ENCODE measurements at places on chromosomes 7 and 10.
A peak's percentile ranks its signal among the peaks of the same experiment; 100 is the strongest.

DNA sequence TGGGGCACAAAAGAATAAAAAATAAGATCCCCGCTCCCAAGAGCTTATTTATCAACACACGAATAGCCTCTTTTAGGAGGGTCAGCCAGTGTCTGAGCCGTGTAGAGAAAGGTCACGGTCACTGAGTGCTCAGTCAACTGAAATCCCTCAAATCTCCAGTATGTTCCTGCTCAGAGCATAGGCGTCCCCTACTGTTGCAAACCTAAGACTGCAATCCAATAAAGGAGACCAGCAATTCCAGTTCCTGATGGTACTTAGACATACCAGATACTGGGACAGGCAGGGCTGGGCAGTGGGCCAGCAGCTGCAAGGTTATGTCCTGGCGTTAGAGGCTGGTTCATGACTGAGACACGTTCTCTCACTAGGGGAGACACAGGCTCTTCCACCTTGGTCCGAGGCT lies 93.6 kb downstream of the CACNB2 start:
- DNase-seq: no peak

- no peak for DNase-seq
Measured at GRCh38 chr10:93758891-93759410, 1.2 kb downstream of the LGI1 start.

- no peak for DNase-seq
Measured at GRCh38 chr10:76119036-76119435, 687.6 kb downstream of the LRMDA start.

- no peak for DNase-seq
Measured at GRCh38 chr7:3042861-3043489, 692 bp downstream of the CARD11 start.

GRCh38 chr10:131998050-131998844 lies 16.5 kb upstream of the BNIP3 start:
- no peak for DNase-seq

DNA sequence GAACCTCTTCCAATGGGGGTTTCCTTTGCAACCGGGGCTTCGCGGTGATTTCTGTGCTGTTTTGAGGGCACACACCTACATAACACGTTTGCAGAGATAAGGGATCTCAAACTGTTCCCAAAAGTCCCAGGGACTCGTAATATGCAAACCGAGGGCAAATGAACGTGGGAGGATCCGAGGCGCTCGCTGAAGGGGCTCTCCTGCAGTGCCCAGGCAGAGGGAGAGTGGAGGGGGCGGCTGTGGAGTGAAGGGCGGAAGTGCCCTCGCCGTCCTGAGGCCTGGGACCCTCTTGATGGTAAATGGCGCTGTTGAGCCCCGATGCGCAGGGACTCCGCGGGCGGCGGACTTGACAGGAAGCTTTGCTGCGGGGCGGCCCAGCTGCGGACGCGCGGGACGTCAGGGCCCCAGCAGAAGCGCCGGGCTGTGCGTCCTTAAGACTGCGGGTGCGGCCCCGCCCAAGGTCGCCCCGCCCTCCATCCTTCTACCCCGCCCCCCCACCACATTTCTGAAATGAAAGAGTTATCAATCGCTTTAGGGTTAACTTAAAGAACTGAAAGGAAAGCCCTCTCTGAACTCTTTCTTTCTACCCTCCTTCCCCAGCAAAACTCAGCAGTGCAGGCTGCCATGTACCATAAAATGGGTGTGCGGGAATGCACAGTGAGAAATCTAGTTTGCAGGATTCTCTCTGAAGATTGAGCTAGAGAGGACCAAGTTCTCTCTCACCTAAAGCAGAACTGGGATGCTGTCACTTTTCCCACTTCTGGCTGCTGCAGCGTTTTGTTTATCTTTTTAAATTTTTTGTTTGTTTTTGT lies 151.8 kb upstream of the YAE1 start:
- peak; percentile 65 for DNase-seq

- no peak for DNase-seq
Measured at GRCh38 chr7:1386623-1387220, 72.5 kb downstream of the MICALL2 start.

DNA sequence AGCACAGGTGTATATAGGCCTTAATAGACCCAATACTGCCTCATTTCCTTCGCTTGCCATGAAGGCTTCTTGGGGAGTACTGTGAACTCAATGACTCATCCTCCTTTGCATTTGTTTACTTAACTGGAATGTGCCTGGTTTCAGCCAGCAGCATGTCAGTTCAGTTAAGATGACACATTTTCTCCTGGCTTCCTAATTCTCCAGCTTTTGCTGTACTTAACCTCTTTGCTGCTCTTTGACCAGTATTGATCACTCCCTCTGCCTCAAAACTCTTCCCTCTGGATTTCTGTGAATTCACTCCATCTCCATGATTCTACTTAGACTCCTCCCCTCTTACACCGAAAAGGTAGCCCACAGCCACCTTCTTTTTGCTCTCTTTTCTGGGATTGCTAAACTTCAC lies 135.7 kb downstream of the MAGI2 start:
- DNase-seq: no peak

DNA sequence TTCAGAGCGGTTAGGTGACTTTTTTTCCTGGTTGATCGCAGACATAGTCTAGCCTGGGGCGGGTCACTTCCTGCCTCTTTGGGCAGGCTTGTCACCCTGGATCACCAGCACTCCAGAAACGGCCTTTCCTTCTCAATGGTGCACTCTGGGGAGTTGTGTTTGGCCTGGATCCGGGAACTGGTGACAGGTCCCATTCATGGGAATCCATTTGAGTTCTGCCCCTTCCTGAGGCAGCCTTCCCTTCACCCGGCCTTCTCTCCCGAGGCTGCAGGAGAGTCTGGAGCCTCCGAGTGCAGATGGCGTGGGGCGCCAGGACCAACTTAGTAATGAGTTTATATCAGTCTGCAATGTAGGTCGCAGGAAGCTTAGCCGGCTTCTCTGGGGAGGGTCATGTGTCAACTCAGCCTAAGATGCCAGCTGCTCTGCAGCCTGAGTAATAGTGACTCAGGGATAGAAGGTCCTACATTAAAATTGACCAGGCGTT lies 54.2 kb downstream of the TACR2 start:
- DNase-seq: no peak

GRCh38 chr7:131493581-131493980 lies 62.8 kb downstream of the PODXL start:
- DNase-seq: no peak

GRCh38 chr10:42177077-42177792 lies 461.1 kb downstream of the ZNF33B start:
- DNase-seq: no peak

DNA sequence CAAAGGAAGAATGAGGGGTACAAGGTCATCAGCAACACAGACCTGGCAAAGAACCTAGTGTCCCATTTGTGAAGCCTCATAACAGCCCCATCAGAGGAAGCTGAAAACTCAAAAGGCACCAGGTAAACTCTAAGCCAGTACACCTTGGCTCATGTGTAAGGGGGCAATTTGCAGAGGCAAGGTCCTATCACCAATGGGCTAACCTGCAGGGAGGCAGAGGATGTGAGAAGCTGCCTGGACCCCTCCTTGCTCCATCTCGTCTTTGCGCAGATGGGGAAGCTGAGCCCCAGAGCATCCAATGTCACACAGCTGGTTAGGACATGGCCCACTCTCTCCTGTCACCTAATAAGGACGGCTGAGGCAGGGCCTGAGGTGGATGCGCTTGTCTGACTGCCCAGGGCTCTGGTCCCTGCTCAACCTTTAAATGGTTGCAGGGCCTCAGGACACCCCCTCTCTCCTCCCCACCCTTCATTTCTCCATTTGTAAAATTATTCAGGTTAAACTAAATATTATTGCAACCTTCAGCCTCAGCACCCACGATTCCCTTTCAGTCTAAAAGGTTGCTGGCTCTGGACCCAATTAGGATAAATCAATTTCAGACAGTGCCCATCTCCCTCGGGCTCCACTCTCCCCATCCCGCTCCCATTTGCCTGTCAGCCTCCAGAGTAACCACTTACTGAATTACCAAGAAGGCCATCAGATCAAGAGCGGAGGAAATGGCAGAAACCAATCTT lies 135.3 kb downstream of the OAT start:
- no peak for DNase-seq

DNA sequence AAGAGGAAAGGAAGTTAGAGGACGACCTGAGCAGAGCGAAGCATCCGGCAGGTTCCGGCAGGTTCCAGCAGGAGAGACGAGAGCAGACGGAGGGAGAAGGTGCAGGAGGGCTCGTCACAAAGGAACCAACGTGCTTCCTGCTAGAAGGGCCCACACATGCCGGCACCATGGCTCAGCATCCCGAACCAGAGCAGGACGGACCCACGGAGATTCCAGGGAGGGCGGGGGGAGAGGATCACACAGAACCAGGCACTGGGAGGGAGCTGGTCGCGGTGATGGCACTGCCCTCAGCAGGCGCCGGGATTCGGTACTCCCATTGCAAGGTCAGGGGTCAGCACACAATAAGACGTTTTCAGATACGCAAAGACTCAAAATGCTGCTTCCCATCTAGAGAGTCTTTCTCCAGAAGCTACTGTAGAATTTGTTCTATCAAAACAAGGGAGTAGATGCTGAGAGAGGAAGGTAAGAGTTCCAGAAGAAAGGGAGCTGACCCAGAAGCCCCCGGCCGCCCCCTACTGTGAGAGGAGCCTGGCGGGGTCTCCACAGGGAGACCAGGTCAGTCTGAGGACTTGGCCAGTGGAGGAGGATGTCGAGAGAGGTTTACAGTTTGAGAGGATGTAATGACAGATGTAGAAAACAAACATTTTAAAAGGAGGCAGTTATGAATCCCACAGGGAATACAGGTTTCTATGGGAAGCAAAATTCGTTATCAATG lies 23.6 kb upstream of the PWWP2B start:
- no peak for DNase-seq

- DNase-seq: no peak
Measured at GRCh38 chr10:100945754-100946153, 23.6 kb upstream of the SEMA4G start.

- DNase-seq: no peak
Measured at GRCh38 chr10:86316274-86316835, 50.2 kb downstream of the GRID1 start.

- DNase-seq: no peak
Measured at GRCh38 chr7:52863652-52864051, 171.8 kb upstream of the POM121L12 start.

- peak; percentile 89 for DNase-seq
Measured at GRCh38 chr7:106064771-106065574, 47.1 kb downstream of the SYPL1 start.

GRCh38 chr10:100869399-100869798 lies 43.4 kb upstream of the SLF2 start:
- no peak for DNase-seq

DNA sequence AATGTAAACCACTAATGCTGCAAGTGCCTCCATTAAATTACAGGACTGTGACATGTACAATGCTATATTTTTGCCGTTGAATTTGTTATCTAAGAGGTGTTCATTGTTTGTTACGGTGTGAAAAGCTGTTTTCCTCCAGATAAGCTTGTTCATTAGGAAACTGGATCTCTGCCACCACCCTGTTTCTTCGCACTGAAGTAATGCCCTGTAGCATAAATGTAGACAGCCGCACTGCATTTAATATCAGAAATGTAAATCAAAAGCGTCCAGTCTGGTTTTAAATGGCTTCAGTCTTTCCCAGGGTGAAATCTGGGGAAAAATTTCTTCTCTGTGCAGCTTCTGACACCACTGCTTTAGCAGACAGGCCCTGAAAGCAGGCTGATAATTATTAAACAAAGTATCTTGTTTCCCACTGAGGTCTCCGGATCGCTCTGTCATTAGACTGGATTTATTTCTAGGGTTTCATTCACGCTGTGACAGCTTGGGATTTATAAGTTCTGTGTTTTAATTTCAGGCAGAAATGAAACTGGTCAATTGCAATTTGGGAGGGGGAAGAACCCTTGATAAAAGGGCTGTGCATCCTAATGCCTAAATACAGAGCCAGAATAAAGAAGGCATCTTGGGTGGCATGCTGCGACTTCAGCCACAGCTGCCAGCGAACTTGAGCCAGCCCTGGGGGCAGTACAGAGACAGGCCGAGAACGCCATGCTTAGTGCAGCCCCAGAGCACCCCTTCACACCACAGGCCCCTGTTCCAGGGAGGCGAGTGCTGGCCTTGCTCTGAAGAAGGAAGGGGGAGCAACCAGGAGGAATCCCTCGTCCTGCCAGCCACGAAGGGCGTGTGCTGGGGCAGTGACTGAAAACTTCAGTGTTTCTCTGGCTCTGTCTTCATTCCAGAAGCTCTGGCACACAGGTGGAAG lies 547.7 kb upstream of the GALNT17 start:
- no peak for DNase-seq

- peak; percentile 81 for DNase-seq
Measured at GRCh38 chr7:5620459-5620881, 161.0 kb downstream of the RNF216 start.

DNA sequence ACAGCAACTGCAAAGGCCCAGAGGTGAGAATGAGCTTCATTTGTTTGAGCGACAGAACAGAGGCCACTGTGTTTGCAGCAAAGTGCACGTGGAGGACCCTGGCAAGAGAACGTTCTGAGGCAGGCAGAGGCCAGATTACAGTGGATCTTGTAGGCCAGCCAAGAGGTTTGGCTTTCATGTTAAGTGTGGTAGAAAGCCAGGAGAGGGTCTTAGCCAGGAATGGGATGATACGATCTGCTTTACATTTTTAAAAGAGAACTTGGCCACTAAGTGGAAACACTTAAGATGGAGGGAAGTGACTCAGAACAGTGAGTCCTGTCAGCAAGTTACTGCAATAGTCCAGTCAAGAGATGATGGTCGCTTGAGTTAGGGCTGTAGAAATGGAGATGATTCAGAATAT lies 4.6 kb downstream of the CCDC136 start:
- peak; percentile 61 for DNase-seq

GRCh38 chr7:149281508-149282330 lies 19.7 kb downstream of the ZNF783 start:
- DNase-seq: no peak

DNA sequence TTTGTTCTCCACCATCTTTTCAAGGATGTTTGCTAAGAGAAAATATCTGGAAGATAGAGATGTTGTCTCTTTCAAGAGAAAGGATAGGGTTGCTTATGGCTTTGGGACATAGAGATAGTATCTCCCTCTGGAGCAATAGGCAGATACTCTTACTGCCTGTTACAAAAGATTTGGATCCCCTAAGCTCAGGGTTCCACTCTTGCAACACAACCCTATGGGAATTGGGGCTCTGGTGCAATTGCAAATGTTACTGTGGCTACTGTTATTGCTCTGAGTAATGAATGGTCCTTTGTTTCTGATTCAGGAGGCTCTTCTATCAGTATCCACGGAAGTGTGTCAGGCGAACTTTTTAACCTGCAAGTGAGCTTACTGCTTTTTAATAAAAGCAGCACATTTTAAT lies 88.8 kb downstream of the GPR85 start:
- no peak for DNase-seq

- no peak for DNase-seq
Measured at GRCh38 chr7:48420206-48420605, 248.9 kb downstream of the ABCA13 start.

GRCh38 chr10:82914655-82915136 lies 1039.7 kb downstream of the NRG3 start:
- DNase-seq: no peak

GRCh38 chr10:1232164-1232911 lies 176.2 kb downstream of the WDR37 start:
- no peak for DNase-seq

GRCh38 chr7:105519353-105519752 lies 2.7 kb downstream of the PUS7 start:
- no peak for DNase-seq

GRCh38 chr10:62454687-62455397 lies 80.7 kb downstream of the ZNF365 start:
- DNase-seq: no peak
